T-helper 17 cell (primary cell): ENCODE measurements at places on chromosomes 5 and 9. TPM values are rescaled to one million over a fixed set of nuclear protein-coding genes. Genes with fewer than 3 reads are reported as not detected.

The SYK gene
- 7.7 TPM for total RNA-seq

The TBC1D13 gene
- 30.8 TPM for total RNA-seq

The LIFR gene
- not detected for total RNA-seq

The AK8 gene
- total RNA-seq, result not detected

The NR2F1-AS1 gene
- not detected for total RNA-seq

The NDOR1 gene
- total RNA-seq, result 24.0 TPM

The ABITRAM gene
- total RNA-seq, result 11.1 TPM

DNA sequence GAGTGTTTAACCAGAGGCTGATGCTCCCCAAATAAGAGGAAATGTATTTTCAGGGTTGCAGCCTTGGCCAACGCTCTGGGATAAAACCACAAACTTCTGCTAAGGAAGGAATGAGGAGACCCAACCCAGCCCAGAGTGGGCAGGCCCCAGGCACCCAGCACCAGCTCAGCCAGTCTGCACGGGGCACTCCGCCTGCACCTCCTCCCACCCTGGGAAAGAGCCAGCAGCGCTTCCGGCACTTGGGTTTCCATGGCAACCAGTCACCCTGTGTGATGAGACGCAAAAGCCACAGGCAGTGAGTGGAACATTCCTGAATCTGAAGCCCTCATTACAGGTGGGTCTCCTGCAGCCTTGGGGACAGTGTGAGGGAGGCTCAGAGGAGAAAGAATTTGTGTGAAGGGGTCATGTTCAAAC lies 85.2 kb upstream of the ZBTB43 start:
- H3K27ac ChIP-seq, result peak overlapping the region; percentile 99
- peak overlapping the region; percentile 71 for H3K4me3 ChIP-seq
- no peaks in the 10 kb centered on the region for H3K36me3 ChIP-seq
- H3K4me1 ChIP-seq, result peaks cover 36% of the 10 kb centered on the region

GRCh38 chr5:150402229-150402773 lies 10.4 kb downstream of the CD74 start:
- no peak overlapping the region for H3K4me3 ChIP-seq
- peaks cover 19% of the 10 kb centered on the region for H3K36me3 ChIP-seq
- H3K27ac ChIP-seq, result peak overlapping the region; percentile 90
- DNase-seq, result no peak
- H3K27me3 ChIP-seq, result no peaks in the 10 kb centered on the region

DNA sequence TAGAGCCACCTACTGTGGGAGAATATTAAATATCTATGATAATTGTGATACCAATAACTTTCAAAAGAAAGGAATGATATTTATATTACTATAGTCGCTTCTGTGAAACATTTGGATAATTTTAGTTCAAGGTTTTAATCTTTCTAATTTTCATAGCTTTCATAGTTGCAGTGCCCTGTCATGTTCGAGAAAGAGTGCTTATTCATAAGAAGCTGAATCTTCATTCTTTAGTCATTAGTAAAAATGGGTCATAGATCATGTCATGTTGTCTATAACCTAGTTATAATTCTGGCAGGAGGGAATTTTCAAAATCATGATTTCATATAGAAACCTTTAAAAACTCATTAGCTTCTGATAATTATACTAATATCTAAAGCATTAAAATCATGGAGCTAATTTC lies 685.6 kb downstream of the CETN3 start:
- no peaks in the 10 kb centered on the region for H3K4me1 ChIP-seq
- no peaks in the 10 kb centered on the region for H3K36me3 ChIP-seq
- H3K4me3 ChIP-seq, result no peak overlapping the region

DNA sequence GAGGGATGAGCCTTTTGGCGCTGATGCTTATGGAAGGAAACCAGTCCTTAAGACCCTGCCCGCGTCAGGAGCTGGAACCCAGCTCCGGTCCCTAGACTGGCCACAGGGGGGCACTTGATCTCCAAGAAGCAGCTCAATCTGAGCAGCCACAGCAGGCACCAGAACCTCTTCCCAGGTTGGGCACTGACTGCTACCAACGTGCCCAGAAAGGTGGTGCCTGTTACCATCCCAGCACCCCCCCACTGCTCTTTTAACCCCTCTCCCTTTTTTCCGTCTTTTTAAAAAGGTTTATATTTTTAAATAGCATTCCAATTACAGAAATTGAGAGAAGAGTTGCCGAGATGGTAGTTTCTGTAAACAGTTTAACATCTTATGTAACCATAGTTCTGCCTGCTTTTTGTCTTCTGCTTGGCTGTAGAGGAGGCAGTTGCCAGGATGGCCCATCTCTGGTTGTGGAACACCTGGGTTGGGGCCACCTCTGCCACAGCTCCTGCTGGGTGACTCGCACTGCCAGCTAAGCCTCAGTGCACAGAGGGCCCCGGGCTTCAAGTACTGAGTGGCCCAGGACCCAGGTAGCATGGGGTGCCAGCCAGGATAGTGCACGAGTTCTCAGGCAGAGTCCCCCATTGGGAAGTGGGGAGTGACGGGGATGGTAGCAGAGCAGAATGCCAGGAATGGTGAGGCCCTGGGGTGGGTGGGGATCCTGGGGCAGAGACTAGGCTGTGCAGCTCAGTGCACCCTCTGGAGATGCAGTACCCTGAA lies 62.8 kb downstream of the PFDN1 start:
- no peak overlapping the region for H3K4me3 ChIP-seq
- no peak overlapping the region for H3K27ac ChIP-seq
- no peak for DNase-seq
- peaks cover 3% of the 10 kb centered on the region for H3K36me3 ChIP-seq

GRCh38 chr5:25481463-25481862 lies 836.7 kb upstream of the CDH10 start:
- DNase-seq, result no peak
- H3K27ac ChIP-seq, result no peak overlapping the region
- no peaks in the 10 kb centered on the region for H3K36me3 ChIP-seq
- no peaks in the 10 kb centered on the region for H3K4me1 ChIP-seq

- H3K4me3 ChIP-seq, result peak overlapping the region; percentile 94
- H3K4me1 ChIP-seq, result peaks cover 18% of the 10 kb centered on the region
- no peak for DNase-seq
- H3K27me3 ChIP-seq, result peaks cover 25% of the 10 kb centered on the region
These were observed 9.4 kb upstream of the NFIB start for GRCh38 chr9:14323083-14323971.

DNA sequence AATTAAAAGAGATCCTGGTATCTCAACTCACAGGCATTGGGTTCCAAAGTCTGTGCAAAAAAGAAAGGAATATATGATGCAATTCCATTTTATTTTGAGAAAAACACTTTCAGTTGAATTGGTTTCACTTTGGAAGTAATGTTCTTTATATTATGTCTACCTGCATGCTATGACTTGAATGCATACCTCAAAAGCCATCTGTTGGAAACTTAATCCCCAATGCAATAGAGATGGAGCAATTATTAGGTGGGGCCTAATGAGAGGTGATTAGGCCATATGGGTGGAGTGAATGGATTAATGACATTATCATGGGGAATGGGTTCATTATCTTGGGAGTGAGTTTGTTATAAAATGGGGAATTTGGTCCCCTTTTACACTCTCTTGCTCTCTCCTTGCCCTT lies 293.3 kb downstream of the CSNK1G3 start:
- H3K36me3 ChIP-seq, result no peaks in the 10 kb centered on the region
- no peak overlapping the region for H3K27ac ChIP-seq
- no peaks in the 10 kb centered on the region for H3K27me3 ChIP-seq
- H3K4me3 ChIP-seq, result no peak overlapping the region
- H3K4me1 ChIP-seq, result no peaks in the 10 kb centered on the region

GRCh38 chr5:1516615-1517601 lies 6.9 kb downstream of the LPCAT1 start:
- no peaks in the 10 kb centered on the region for H3K36me3 ChIP-seq
- peak; percentile 7 for DNase-seq
- no peak overlapping the region for H3K4me3 ChIP-seq
- H3K27ac ChIP-seq, result no peak overlapping the region

DNA sequence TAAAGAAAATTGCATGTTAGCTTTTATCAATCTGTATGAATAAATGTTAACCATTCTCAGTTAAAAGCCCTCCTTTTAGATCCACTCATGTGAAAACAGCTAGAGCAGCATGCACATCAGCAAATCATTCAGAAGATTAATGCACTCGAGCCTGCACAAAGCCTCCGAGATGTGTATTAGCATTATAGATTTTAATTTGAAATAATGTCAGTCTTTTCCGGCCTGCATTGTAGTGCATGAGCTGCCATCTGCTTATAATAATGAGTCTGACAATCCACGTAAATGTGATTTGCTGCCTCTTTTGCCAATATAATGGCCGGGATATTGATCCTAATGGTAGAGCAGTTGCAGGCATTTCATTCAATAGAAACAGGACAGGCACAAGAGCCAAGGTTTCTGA lies 585.1 kb downstream of the IRX1 start:
- H3K4me1 ChIP-seq, result no peaks in the 10 kb centered on the region
- H3K27ac ChIP-seq, result no peak overlapping the region
- no peak overlapping the region for H3K4me3 ChIP-seq

GRCh38 chr5:35269006-35269405 lies 38.7 kb upstream of the PRLR start:
- no peak for DNase-seq
- peaks cover 12% of the 10 kb centered on the region for H3K27me3 ChIP-seq
- H3K4me1 ChIP-seq, result peaks cover 2% of the 10 kb centered on the region
- no peak overlapping the region for H3K27ac ChIP-seq
- H3K36me3 ChIP-seq, result no peaks in the 10 kb centered on the region

GRCh38 chr5:68405784-68406743 lies 190.5 kb downstream of the PIK3R1 start:
- DNase-seq, result no peak
- H3K36me3 ChIP-seq, result no peaks in the 10 kb centered on the region
- H3K4me1 ChIP-seq, result peaks cover 19% of the 10 kb centered on the region
- H3K27ac ChIP-seq, result peak overlapping the region; percentile 94
- H3K27me3 ChIP-seq, result no peaks in the 10 kb centered on the region
- H3K4me3 ChIP-seq, result no peak overlapping the region

DNA sequence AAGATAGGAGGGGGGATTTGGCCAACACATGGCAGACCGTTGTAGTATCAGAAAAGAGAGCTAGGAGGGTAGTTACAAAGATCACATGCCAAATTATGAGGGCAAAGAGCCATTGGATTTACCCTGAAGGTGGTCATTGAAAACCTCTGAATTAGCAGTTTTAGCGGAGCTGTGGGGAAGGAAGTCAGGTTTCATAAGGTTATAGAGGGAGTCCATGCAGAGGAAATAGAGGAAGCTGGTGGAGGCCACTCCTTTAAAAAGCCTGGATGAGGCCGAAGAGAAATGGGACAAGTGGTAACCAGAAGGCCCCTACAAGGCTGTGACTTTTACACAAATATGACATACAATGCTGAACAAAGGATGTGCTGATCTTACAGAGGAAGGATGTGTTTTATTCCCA lies 13.2 kb downstream of the DOCK8 start:
- DNase-seq, result no peak
- H3K27ac ChIP-seq, result no peak overlapping the region
- no peaks in the 10 kb centered on the region for H3K27me3 ChIP-seq
- no peak overlapping the region for H3K4me3 ChIP-seq
- no peaks in the 10 kb centered on the region for H3K36me3 ChIP-seq

DNA sequence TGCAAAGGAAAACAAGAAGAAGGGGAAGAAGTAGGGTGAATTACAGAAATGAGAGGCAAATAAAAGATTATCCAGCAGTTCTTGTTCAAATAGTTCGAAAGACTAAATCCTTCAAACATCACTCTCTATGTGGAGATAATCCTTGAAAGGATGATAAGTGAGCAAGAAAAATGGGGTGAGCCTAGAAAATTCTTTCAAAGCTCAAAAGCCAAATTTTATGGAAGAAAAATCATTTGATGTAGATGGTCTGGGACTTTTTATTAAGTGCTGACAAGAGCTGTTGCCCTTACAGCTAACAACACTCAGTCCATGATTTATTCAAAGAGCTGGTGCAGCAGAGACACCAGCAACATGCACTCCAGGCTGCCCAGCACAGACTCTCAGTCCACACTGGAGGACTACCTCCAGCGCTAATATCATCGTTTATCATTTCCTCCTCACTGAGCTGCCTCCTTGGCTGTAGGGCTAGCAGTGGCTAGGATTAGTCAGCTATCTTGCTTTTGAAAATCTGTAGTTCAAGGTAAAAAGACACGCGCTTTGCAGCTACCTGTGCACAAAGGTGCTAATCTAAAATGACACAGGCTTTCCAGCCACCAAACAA lies 264.8 kb upstream of the KIF2A start:
- H3K27me3 ChIP-seq, result peaks cover 17% of the 10 kb centered on the region
- H3K4me3 ChIP-seq, result no peak overlapping the region
- H3K4me1 ChIP-seq, result no peaks in the 10 kb centered on the region
- no peak for DNase-seq
- H3K36me3 ChIP-seq, result no peaks in the 10 kb centered on the region

DNA sequence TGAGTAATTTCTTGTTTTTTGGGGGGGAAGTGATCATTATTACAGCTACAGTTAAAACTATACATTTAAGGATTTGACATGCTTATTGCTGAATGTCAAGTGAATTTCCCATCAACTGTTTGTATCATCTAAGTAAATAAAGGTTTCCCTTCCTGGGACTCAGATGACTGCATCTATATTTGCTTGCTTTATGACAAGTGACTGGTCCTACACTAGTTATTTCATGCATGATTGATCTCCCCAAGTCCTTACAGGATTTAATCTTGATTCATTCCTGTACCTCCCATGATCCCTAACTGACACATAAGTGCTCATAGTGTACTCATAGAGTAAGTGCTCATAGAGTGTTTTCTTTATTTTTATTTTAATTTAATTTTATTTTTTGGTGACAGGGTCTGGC lies 2.8 kb downstream of the TXNDC8 start:
- no peaks in the 10 kb centered on the region for H3K4me1 ChIP-seq
- no peak overlapping the region for H3K4me3 ChIP-seq
- H3K27ac ChIP-seq, result no peak overlapping the region
- DNase-seq, result no peak
- H3K27me3 ChIP-seq, result peaks cover 16% of the 10 kb centered on the region
- H3K36me3 ChIP-seq, result no peaks in the 10 kb centered on the region

DNA sequence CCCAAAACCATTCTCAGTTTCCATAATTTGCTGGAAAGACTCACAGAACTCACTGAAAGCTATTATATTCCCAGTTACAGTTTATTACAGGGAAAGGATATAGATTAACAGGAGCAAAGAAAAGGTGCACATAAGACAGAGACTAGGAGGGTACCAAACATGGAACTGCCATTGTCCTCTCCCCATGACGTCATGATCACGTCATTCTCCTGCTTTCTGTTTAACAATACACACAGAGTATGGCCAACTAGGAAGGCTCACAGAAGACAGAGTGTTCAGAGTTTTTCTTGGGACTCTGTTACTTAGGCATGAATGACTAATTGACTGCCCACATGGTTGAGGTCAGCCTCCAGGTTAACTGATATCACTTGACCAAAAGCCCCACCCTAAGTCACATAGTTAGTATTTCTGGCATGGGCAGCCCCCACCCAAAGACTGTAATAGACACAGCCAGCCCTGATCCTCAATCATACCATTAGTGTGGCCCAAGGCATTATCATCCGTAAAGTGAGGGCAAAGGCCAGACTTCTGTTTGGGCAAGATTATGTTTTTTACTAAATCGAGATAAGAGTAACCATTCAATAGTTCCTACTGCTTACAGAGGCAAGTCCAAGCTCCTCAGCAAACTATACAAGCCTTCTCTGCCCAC lies 353.5 kb upstream of the POU5F2 start:
- H3K4me1 ChIP-seq, result peaks cover 29% of the 10 kb centered on the region
- no peak overlapping the region for H3K27ac ChIP-seq
- H3K27me3 ChIP-seq, result no peaks in the 10 kb centered on the region
- DNase-seq, result no peak
